ENCODE measurements at places on chromosomes 4 and X. TPM values are rescaled to one million over a fixed set of nuclear protein-coding genes. Genes with fewer than 3 reads are reported as not detected.

The CXorf51A gene
- not detected for total RNA-seq

The AADAT gene
- total RNA-seq = 2.8 TPM

The TRIM75 gene
- not detected for total RNA-seq

The PLAC8 gene
- total RNA-seq = not detected

The PPEF1 gene
- 0.26 TPM for total RNA-seq

The MAGIX gene
- total RNA-seq = 4.2 TPM

The VCX3A gene
- not detected for total RNA-seq
